ENCODE measurements at places on chromosomes 7 and 10. TPM values are rescaled to one million over a fixed set of nuclear protein-coding genes. Genes with fewer than 3 reads are reported as not detected.

DNA sequence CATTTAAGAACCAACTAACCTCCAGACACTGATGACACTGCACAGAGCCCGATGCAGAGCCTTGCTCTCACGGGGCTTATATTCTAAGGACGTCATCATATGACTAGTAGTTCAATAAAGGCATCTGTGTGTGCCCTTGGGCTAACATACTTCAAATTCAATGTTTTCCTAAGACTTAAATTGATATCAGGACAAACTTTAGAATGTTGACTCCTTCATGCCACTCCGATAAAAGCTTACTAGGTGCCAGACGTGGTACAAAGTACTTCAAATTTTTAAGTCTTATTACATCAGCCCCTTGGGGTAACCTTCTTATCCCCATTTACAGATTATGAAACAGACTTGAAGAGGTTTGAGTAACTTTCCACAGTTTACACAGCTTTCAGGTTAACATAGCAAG lies 191.1 kb upstream of the PLXNA4 start:
- DNase-seq, result no peak

DNA sequence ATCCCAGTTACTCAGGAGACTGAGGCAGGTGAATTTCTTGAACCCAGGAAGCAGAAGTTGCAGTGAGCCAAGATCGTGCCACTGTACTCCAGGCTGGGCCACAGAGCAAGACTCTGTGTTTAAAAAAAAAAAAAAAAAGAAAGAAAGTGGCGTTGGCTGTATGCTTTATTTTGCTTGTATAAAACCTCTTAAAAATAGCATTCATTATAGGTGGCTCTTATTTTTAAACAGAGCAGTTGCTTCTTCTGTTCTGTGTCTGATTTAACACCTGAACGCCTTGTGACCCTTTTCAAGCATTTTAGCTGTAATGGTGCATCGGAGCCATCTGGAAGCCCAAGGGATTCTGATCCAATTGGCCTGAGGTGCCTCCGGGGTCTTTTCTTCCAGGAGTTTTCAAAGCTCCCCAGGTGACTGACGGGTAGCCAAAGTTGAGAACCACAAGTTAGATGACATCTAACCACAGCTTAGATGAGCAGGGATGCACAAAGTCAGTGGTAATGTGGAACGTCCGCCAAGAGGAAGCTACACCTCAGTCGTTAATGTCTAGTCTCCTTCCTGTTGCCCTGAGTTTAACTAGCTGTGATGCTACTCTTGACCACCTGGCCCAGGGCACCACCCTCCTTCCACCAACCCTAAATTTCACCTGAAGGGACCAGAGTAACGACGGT lies 274.6 kb upstream of the KLF6 start:
- DNase-seq, result no peak

GRCh38 chr7:67618556-67619162 lies 622.0 kb downstream of the TYW1 start:
- DNase-seq, result no peak

CTNNA3 gene
- 1.7 TPM for total RNA-seq

MKX gene
- 0.94 TPM for total RNA-seq
